ENCODE measurements at places on chromosomes 2 and 18.

GRCh38 chr2:190123956-190124355 lies 61.4 kb upstream of the MSTN start:
- DNase-seq = no peak

DNA sequence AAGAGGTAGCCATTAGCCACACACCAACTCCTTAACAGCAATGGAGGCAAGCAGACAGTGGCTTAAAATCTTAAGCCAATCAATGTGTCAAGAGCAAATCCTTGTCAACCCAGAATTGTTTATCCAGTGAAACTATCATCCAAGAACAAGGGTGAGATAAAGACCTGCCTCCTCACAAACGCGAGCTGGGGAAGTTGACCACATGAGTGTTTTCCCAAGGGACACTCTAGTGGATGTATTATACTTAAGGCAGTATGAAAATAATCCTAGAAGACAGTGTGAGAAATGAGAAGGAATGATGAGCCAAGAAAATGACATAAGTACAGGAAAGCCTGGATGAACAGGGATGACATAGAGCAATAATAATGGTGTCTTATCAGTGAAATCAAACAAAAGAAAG lies 209.6 kb downstream of the TWIST2 start:
- no peak for DNase-seq

GRCh38 chr2:19933351-19933981 lies 31.7 kb upstream of the TTC32 start:
- DNase-seq = no peak

- DNase-seq = no peak
Measured at GRCh38 chr18:65464361-65464760, 286.5 kb upstream of the CDH7 start.

DNA sequence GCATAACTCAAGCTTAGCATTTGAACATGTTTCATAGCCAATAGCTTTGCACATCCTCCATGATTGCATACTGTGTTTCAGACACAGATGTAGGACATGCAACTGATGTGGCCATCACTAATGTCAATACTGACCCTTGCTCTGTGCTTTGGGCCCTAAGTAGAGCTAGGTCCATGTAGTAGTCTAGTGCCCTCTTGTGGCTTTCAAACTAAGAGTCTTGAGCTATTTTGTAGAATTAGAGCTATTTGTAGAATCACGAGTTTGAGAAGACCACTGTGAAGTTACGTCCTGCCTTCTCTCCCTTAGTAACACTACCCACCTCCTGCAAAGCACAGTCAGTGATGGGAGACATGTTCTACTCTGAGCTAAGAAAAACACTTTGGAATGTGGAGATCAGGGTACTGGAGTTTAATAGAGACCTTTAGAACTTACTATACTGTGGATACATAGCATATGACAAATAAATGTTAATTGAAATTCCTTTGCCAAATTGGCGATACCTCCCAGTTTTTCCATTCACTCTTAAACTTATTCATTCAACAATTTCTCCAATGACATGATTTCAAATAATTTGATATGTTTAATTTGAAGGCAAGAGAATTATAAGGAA lies 306.5 kb upstream of the TNP1 start:
- no peak for DNase-seq

DNA sequence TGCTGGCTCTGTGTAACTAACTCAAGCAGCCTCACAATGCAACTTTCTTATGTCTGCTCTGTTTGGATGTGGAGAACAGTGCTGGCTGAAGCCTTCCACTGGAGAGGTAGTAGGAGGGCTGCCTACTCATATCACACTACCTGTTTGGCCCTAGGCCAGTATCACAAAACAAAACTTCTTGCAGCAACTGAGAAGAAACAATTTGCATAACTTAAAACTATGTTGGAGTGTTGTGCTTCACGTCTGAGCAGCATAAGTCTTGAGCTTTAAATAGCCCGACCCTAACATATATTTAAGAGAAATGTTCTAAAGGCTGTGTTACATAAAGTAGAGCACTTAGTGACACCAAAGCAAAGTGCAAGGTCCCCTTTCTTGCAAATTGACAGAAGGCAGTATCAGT lies 204.9 kb upstream of the ACVR2A start:
- no peak for DNase-seq

- DNase-seq = no peak
Measured at GRCh38 chr2:225797394-225797793, 397.9 kb downstream of the NYAP2 start.

DNA sequence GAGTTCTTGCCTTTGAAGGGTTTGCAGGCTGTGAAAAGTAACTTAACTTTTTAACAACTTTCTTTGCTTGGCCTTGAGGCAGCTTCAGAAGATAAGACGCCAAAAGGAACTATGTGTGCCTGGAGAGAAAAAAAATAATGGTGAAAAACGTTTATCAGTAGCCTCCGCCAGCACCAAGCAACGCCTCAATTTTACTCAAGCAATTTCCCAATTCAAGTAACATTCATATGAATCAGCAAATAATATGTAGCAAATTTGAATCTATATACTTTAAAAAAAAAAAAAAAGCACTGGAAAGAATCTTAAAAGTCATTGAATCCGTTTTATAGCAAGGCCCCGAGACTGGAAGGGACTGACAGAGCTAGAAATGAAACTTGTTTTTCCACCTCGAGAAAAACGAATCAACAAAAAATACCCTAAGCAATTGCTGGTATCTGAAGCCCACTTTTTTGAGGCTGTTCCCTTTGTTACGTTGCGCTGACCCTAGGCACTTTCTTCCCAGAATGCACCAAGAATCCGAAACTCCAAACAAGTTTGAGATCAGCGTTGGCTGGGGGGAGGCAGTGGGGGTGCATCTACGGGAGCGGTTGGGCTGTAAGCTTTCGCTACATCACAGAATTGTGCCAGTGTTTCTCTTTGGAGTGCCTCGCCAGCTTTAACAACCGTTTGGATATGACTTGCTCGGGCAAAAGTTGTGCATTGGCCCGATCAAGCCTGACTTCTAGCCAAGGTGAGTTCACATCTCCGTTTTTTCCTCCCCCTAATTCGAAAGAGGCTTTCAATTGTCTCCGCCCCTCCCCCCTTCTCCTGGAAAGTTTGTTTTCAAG lies 2.7 kb upstream of the TGIF1 start:
- no peak for DNase-seq

GRCh38 chr2:51304311-51304710 lies 272.4 kb upstream of the NRXN1 start:
- no peak for DNase-seq

DNA sequence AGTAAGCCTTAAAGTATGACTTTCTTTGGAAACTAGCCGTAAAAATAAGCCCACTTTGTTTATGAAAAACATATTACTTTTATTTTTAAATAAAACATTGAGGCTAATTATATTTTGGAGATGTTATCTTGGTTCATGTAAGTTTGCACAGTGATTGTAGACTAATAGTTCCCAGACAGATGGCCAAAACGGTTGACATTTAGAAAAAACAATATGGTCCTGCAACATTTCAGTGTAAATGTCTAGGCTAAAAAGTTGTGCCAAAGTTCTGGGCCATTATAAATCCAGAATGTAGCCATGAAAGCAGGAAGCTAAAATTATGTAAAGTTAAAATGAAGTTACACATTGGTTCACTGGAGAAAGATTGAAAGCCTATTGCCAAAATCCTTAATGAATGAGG lies 43.6 kb downstream of the SLC5A7 start:
- no peak for DNase-seq

DNA sequence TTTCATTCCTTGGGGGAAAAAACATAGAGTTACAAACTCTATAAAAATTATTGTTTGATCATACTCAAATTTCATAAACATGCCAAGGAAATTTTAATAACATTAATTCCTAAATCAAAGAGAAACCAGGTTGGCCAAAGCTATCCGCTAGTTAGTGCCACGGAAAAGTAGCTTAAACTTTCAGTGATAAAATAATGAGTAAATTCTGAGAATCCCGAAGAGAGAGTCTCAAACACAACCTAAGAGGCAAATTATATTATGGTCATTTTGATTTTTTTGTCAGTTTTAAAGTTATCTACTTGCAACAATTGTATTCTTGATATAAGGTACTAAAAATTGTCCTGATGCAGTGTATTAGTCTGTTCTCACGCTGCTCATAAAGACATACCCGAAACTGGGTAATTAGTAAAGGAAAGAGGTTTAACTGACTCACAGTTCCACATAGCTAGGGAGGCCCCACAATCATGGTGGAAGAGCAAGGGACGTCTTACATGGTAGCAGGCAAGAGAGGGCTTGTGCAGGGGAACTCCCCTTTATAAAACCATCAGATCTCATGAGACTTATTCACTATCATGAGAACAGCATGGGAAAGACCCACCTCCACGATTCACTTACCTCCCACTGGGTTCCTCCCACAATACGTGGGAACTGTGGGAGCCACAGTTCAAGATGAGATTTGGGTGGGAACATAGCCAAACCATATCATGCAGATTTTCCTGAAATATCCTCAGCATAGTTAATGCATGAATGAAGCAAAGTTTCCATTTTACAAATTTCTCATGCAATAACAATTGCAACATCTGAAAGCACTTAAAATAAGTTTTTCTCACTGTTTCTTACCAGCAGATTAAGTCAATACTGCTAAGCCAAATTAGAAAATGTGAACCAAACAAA lies 205.9 kb upstream of the STK17B start:
- DNase-seq = no peak

DNA sequence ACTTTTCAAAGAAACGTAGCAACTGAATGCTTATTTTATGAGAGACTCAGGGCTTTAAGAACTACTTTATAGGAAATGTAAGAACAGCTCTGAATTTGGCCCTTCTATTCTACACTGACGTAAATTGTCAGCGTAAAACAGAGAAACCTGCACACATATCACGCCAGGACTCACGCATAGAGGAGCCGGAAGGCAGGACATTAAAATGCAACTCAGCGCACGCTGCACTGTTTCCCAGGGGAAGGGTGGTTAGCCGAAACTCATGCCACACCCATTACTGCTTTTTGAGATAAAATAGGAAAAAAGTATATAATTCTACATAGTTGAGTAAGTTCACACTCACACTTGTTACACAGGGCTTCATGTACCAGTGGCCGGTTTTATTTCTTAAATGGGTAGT lies 7.4 kb downstream of the TUBB6 start:
- DNase-seq = no peak

- DNase-seq = peak; percentile 3
Measured at GRCh38 chr2:241011296-241011600, 12.8 kb downstream of the SNED1 start.

GRCh38 chr2:238667639-238668038 lies 180.2 kb upstream of the TWIST2 start:
- DNase-seq = no peak

DNA sequence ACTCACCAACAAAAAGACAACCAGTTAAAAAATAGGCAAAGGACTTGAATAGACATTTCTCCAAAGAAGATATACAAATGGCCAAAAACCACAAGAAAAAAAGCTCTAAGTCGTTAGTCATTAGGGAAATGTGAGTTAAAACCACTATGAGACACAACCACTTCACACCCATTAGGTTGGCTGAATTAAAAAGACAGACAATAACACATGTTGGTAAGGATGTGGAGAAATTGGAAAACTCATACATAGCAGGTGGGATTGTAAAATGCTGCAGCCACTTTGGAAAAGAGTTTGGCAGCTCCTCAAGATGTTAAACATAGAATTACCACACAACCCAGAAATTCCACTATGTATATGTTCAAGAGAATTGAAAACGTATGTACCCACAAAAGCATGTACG lies 117.6 kb upstream of the SPATS2L start:
- no peak for DNase-seq

DNA sequence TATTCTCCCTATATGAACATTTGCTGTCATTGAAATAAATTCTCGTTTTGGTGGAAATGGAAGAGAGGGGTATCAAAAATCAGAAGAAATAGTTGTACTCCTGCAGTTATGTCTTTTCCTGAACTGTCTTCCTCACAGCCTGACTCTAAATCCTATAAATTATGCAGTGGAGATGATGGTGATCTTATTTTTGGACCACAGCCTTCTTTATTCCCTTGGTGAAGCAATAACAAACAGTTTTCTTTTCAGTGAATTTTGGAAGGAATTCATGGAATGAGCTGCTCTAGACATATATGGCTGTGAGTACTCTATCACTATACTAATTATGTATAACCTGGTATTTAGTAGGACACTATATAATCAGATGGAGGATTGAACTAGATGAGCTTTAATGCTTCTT lies 1.7 kb upstream of the SLC25A12 start:
- no peak for DNase-seq

DNA sequence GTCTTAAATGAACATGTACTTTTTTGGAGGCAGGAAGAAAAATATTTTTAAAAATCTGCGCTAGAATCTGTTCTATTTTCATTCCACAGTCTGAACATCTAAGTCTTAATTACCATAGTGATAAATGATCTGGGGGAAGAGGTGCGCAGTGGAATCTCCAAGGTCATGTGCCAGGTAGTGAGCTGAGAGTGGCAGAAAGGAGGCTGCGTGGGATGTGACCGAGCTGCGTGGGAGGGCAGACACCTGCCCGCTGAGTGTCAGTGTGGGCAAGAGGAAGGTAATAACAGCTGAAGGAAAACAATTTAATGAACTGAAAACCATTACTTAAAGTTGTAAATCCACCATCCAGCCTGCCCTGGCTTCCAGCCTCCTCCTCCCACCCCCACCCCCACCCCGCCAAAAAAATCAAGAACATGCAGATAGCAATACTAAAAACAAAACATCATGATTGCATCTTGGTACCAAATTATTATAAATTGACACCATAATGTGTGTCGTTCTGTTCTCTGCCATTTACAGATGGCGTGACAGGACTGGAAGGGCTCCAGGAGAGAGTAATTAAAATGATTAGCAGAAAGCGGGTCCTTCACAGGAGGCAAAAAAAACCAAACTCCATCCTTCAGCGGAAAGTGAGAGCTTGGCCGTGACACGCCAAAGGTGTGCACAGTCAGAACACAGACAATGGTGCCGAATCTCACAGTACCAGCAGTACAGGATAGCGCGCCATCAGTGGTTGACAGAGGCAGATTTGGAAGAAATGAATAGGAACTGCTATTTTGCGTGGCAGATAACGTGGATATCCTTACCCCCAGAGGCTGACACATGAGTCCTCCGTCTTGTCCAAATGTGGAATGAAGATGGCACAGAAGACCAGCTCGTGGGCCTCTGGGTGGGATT lies 11.4 kb upstream of the DTNB start:
- DNase-seq = no peak

DNA sequence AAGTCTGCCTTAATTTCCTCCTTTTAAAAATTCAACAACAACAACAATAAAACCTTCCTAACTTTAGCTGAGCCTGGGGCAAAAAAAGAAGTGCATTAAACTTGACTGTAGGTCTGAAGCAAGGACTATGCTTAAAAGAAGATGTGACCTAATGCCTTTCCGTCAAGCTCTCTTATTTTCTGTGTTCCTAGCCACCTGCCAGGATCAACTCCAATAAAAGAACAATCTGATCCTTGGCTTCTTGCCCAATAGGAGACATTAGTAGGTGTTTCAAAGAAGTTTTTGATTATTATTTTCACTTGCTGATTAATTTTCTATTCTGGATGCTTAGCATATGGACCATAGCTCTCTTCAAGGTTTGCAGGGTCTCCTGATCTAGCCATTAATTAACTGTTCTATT lies 237.5 kb downstream of the STK39 start:
- no peak for DNase-seq
